ENCODE measurements at places on chromosomes 5 and 9. TPM values are rescaled to one million over a fixed set of nuclear protein-coding genes. Genes with fewer than 3 reads are reported as not detected.

DNA sequence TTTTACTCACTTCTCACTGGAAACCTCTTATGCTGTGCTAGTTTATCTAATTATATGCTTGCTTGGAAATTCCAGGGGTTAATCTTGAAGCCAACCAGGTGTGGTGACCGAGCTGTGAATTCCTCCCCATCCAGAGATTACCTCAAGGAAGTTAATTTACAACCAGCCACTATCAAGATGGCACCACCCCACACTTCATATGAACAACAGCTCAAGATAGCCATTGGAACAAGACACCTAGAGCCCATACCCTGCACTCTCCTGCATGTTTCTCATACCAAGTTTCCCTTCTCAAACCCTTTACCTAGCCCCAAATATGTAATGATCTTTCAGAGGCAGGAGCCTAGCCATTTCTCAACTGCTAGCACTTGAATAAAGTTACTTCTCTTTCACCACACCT, 2156.9 kb upstream of the C9orf72 start:
- DNase-seq: no peak

GRCh38 chr5:41600731-41601130, 90.3 kb upstream of the PLCXD3 start:
- no peak for DNase-seq

DNA sequence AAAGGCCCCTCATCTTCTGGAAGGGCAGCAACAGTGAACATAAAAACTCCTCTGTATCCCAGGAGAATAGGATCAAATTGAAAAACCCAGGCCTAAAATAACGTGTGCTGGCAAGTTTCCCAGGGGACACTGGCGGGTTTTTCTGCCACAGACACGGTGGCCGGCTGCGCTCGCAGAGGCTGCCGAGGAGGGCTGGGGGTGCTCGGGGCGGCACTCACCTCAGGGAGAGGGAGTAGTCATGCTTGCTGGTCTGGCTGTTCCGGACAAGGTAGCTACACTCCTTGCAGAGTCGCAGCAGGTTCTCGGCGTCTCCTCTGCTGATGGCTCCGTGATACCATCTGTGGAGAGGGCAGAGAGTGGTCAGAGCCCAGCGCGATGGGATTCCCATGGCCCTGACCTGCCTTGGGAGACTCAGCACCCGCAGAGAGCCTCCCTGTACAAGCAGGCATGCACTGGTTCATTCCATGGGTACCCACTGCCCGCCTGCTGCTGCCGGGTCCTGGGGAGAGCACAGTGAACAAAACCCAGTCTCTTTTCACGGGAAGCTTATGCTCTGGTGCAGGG, 44.6 kb upstream of the SLC25A51 start:
- no peak for DNase-seq

- DNase-seq: no peak
Observed at GRCh38 chr5:160486573-160486972, 64.9 kb downstream of the PTTG1 start.

The CPLANE1 gene
- 6.9 TPM for total RNA-seq

The FOXD4L4 gene
- total RNA-seq: 0.25 TPM

The MAP1B gene
- total RNA-seq: 0.10 TPM

The ABCA1 gene
- total RNA-seq: 21.7 TPM

The PCA3 gene
- total RNA-seq: not detected
